ENCODE measurements at places on chromosomes 7 and 10.

DNA sequence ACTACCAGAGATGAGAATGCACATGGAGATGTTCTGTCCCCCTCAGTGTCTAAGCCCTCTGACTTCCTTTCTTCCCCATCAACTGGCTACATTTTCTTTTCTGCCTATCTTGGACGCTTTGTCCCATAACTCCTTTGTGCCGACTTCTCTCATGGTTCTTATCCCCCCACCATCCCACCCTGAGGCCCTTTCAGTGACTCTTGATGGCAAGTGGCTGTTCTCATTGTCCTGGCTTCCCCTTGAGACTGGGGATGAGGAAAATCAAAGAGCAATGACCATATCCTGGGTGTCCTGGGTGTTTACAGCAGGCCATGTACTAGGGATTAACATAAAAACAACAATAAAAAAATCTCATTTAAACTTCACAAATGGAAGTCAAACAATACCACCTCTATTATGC lies 18.8 kb upstream of the GGCT start:
- H3K27me3 ChIP-seq: no peaks in the 10 kb centered on the region
- H3K36me3 ChIP-seq: no peaks in the 10 kb centered on the region
- H3K4me3 ChIP-seq: no peak overlapping the region
- peaks cover 14% of the 10 kb centered on the region for H3K4me1 ChIP-seq

GRCh38 chr7:33790746-33791145 lies 114.6 kb upstream of the BMPER start:
- no peak overlapping the region for H3K4me3 ChIP-seq
- H3K27ac ChIP-seq: no peak overlapping the region
- no peaks in the 10 kb centered on the region for H3K4me1 ChIP-seq
- H3K36me3 ChIP-seq: no peaks in the 10 kb centered on the region
- H3K27me3 ChIP-seq: no peaks in the 10 kb centered on the region

DNA sequence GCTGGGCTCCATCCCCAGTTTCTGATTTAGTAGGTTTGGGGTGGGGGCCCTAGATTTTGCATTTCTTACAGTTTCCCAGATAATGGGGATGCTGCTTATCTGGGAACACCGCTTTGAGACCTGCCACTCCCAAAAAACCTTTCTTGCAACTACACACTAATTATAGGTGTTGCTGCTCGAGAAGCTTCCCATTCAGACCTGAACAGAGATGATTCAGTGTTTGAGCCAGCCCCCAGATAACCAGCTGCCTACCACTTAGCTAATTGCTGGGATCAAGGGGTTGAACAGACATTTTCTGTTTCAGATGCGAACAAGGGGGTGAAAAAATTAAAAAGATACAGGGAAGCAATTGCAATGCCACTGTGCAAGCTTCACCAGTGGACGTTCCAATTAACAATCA lies 448.5 kb downstream of the KCNMA1 start:
- H3K27ac ChIP-seq: no peak overlapping the region
- H3K4me1 ChIP-seq: peaks cover 47% of the 10 kb centered on the region
- H3K27me3 ChIP-seq: peaks cover 15% of the 10 kb centered on the region
- no peak overlapping the region for H3K4me3 ChIP-seq
- DNase-seq: no peak

- no peak for DNase-seq
- H3K4me3 ChIP-seq: no peak overlapping the region
- no peaks in the 10 kb centered on the region for H3K4me1 ChIP-seq
Measured at GRCh38 chr10:131173484-131174210, 137.9 kb downstream of the TCERG1L start.

GRCh38 chr7:111067251-111067650 lies 23.7 kb upstream of the LRRN3 start:
- no peak for DNase-seq
- no peak overlapping the region for H3K4me3 ChIP-seq
- no peaks in the 10 kb centered on the region for H3K4me1 ChIP-seq
- no peak overlapping the region for H3K27ac ChIP-seq
- H3K36me3 ChIP-seq: no peaks in the 10 kb centered on the region
- no peaks in the 10 kb centered on the region for H3K27me3 ChIP-seq

DNA sequence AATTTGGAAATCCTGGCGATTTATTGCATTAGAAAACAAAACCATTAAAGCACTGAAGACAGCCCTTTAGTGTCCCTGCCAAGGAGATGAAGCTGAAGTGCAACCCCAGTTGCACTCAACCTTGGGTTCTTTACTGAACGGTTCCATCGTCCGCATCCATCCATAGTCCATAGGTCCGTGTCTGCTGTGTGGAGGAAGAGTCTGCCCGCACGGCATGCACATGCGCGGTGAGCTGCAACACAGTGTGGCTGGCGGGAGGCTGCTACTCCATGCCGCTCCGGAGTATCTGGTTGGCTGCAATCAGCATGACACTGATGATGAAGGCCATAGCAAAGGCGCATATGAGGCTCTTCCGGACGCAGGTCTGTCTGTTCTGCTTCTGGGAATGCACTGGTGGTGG lies 624.6 kb downstream of the CALN1 start:
- DNase-seq: no peak
- no peak overlapping the region for H3K27ac ChIP-seq
- H3K4me1 ChIP-seq: no peaks in the 10 kb centered on the region
- H3K27me3 ChIP-seq: no peaks in the 10 kb centered on the region
- no peak overlapping the region for H3K4me3 ChIP-seq

GRCh38 chr7:30584415-30584814 lies 10.3 kb upstream of the GARS1 start:
- DNase-seq: no peak
- no peaks in the 10 kb centered on the region for H3K4me1 ChIP-seq
- no peak overlapping the region for H3K27ac ChIP-seq
- H3K36me3 ChIP-seq: peaks cover 64% of the 10 kb centered on the region
- no peak overlapping the region for H3K4me3 ChIP-seq

GRCh38 chr10:127919418-127920271 lies 12.7 kb downstream of the PTPRE start:
- H3K4me3 ChIP-seq: no peak overlapping the region
- peaks cover 60% of the 10 kb centered on the region for H3K4me1 ChIP-seq
- no peak for DNase-seq
- H3K36me3 ChIP-seq: no peaks in the 10 kb centered on the region

GRCh38 chr7:50166997-50167965 lies 74.2 kb upstream of the ZPBP start:
- H3K4me3 ChIP-seq: no peak overlapping the region
- H3K36me3 ChIP-seq: no peaks in the 10 kb centered on the region
- no peaks in the 10 kb centered on the region for H3K27me3 ChIP-seq
- no peaks in the 10 kb centered on the region for H3K4me1 ChIP-seq
- DNase-seq: peak; percentile 32

DNA sequence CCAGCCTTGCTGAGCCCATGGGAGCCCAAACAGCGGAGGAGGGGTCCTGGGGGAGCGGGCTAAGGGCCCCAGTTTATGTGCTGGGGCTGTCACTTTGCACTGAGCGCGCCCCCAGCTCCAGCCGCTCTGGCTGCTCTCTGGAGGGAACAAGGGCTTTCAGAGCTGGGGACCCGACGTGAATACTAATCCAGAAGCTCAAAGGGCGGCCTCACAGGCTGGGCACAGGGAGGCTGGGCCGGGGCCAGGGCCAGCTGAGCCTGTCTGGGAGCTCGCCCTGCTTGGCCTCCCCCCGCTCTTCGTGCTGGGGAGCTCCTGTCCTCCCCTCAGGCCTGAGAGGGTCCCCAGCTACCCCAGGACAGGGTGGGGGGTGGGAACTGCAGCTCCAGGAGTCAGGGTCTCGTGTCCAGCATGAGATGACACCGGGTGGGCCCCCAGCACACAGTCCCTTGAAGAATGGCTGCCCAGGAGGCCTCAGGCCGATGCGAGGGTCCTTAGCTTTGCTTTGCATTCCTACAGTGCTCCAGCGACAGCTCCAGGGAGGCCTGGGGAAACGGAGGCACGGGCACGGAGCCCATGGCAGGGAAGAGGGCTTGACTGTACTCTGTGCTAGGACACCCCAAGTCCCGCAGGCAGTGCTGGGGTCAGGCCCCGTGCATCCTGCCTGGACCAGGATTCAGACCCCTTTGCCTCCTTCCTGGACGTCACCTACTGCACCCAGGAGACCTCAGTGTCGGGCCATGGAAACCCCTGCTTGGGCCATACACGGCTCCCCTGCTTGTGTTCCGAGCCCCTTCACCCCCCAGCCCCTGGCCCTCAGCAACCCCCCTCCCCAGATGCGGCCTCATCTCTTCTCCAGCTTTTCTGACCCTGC lies 5.8 kb upstream of the AMZ1 start:
- no peak for DNase-seq
- no peak overlapping the region for H3K27ac ChIP-seq
- no peaks in the 10 kb centered on the region for H3K27me3 ChIP-seq
- H3K4me3 ChIP-seq: no peak overlapping the region
- no peaks in the 10 kb centered on the region for H3K36me3 ChIP-seq
- H3K4me1 ChIP-seq: peaks cover under 1% of the 10 kb centered on the region

DNA sequence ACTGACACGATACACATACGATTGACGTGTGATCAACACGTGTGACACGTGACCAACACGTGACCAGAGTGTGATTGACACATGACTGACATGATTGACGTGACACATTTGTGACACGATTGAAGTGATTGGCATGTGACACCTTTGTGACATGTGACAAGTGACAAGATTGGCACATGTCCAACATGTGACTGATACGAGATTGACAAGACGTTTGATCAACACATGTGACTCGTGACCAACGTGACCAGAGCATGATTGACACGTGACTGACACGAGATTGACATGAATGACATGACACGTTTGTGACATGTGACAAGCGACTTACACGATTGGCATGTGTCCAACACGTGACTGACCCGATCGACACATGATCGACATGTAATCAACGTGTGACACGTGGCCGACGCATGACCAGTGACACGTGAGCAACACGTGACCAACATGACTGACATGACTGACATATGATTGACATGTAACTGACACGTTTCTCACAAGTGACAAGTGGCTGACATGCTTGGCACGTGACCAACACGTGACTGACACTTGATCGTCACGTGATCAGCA lies 22.0 kb downstream of the CRPPA start:
- no peak overlapping the region for H3K4me3 ChIP-seq
- no peak overlapping the region for H3K27ac ChIP-seq
- no peaks in the 10 kb centered on the region for H3K27me3 ChIP-seq
- H3K4me1 ChIP-seq: no peaks in the 10 kb centered on the region
- H3K36me3 ChIP-seq: peaks cover 10% of the 10 kb centered on the region
- DNase-seq: no peak

DNA sequence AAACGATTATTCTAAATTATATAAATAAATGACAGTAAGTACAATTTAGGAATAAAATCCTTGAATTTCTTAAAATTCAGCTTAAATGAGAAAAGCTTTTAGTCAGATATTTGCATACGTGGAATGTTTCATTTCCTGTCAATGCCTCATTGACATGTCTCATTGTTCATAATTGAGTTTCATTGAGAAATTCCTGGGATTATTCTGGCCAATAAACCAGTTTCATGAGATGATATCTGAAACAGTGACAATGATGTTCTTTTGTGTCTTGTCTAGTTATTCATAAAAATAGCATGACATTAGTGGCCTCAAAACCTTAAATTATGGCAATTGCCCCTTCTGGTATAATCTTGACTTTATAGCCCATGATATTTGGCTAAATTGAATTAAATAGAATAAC lies 95.8 kb downstream of the DKK1 start:
- no peak overlapping the region for H3K27ac ChIP-seq
- DNase-seq: no peak
- no peak overlapping the region for H3K4me3 ChIP-seq
- H3K27me3 ChIP-seq: no peaks in the 10 kb centered on the region

- no peaks in the 10 kb centered on the region for H3K4me1 ChIP-seq
- no peak overlapping the region for H3K27ac ChIP-seq
- H3K36me3 ChIP-seq: peaks cover 74% of the 10 kb centered on the region
- no peak overlapping the region for H3K4me3 ChIP-seq
- H3K27me3 ChIP-seq: no peaks in the 10 kb centered on the region
- DNase-seq: no peak
Measured at GRCh38 chr7:131443496-131443895, 112.9 kb downstream of the PODXL start.

DNA sequence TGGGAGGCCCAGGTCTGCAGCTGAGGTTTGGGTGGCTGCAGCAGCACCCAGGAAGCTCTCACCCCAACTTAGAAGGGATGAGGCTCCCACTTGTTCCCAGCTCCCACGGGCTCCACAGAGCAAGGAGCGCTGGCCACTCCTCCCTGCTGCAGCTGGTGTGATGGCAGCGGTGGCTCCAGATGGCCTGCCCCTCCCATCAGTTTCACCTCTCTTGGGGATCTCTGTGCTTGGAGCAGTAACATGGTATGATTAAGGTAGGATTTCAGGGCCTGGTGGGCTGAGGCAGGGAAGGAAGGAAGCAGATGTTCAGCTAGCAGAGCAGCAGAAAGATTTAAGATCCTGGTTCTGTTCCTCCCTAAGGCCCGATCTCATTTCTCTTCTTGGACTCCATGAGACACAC lies 66.8 kb upstream of the KIF5B start:
- H3K27ac ChIP-seq: no peak overlapping the region
- no peaks in the 10 kb centered on the region for H3K27me3 ChIP-seq
- DNase-seq: no peak
- H3K4me1 ChIP-seq: no peaks in the 10 kb centered on the region

DNA sequence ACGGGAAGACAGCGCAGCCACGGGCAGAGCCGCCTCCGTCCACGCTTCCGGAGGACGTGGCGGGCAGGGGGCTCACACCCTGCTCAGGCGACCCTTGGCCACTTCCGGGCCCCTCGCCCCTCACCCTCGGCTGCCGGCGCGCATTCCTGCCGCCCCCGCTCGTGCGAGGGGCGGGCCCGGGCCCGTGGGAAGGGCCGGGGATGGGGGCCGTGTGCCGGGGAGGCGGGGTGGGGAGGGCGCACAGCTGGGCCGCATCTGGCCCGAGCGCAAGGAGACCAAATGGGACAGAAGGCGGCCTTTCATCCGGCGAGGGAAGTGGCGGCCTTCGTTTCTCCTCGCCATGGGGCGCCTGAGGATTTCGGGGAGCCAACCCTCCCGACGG lies 846 bp upstream of the LFNG start:
- peak overlapping the region; percentile 64 for H3K27ac ChIP-seq
- H3K4me1 ChIP-seq: peaks cover 58% of the 10 kb centered on the region
- H3K4me3 ChIP-seq: peak overlapping the region; percentile 57
- H3K36me3 ChIP-seq: no peaks in the 10 kb centered on the region
- peaks cover 49% of the 10 kb centered on the region for H3K27me3 ChIP-seq

DNA sequence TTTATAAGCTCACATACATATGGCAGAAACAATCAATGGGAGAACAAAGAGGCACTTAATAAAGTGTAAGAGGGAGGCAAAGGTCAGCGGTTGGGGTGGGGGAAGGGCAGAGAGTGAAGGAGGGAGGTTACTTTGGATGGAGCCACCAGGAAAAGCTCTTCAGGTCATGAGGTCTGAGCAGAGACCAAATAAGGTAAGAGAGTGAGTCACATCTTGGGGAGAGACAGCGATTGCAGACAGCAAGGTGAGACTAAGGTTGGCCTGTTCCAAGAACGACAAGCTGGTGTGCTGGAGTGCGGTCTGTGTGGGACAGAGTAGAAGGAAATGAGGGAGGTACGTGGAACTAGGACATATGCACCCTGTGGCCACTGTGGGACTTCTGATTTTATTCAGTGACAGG lies 74.3 kb upstream of the TOMM7 start:
- H3K27ac ChIP-seq: no peak overlapping the region
- no peaks in the 10 kb centered on the region for H3K4me1 ChIP-seq
- H3K4me3 ChIP-seq: no peak overlapping the region
- no peaks in the 10 kb centered on the region for H3K27me3 ChIP-seq
- no peaks in the 10 kb centered on the region for H3K36me3 ChIP-seq
